ENCODE measurements at places on chromosomes 2 and 18.
A peak's percentile ranks its signal among the peaks of the same experiment; 100 is the strongest.

- no peak for DNase-seq
Measured at GRCh38 chr2:75035444-75036353, 77.3 kb downstream of the POLE4 start.

- DNase-seq = no peak
Measured at GRCh38 chr2:164913640-164914350, 41.5 kb downstream of the SLC38A11 start.

DNA sequence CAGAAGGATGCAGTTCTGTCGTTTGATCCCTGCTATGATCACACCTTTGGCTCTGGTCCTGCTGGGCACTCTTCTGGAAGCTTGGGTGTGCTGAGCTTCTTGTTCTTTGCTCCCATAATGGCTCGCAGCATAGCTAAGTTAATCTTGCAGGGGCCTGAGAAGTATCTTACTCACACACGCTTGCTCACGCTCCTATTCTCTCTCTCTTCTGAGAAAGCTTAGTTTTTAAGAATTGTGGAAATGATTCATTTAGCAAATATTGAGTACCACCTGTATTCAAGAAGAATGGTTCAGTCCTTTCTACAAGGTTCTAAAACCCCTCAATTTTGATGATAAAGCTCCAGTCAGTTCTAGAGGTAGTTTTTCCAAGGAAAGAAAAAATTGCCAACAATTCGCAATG lies 40.6 kb downstream of the XRCC5 start:
- no peak for DNase-seq

DNA sequence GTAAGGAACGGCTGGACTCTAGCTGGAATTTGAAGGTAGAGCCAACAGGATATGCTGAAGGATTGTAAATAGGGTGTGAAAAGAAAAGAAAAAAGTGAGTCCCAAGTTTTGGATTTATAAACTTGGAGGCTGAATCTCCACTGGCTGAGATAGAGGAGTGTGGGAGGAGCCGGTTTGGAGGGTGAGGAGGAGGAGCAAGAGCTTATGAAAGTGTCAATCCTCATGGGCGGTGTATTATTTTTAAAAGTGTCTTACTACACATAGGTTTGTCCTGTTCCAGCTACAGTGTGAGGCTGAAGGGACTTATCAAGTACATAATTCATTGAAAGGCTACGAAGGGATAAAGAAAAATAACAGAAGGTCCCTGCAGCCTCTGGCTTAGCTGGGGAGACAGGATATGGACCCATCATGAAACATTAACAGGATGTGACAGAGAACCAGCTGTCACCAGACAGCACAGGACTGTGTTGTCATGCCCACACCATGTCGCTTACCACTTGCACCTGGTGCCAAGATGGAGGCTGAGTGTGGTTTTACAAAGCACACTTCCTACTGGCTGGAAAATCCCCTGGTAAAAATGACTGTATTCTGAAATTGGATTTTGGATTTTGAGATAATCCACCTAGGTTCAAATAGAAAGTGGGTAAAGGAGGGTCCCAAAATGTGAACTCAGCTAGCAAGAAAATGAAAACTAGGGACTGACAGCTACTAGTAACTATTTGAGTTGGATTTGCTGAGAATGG lies 2.5 kb upstream of the MREG start:
- DNase-seq = no peak

DNA sequence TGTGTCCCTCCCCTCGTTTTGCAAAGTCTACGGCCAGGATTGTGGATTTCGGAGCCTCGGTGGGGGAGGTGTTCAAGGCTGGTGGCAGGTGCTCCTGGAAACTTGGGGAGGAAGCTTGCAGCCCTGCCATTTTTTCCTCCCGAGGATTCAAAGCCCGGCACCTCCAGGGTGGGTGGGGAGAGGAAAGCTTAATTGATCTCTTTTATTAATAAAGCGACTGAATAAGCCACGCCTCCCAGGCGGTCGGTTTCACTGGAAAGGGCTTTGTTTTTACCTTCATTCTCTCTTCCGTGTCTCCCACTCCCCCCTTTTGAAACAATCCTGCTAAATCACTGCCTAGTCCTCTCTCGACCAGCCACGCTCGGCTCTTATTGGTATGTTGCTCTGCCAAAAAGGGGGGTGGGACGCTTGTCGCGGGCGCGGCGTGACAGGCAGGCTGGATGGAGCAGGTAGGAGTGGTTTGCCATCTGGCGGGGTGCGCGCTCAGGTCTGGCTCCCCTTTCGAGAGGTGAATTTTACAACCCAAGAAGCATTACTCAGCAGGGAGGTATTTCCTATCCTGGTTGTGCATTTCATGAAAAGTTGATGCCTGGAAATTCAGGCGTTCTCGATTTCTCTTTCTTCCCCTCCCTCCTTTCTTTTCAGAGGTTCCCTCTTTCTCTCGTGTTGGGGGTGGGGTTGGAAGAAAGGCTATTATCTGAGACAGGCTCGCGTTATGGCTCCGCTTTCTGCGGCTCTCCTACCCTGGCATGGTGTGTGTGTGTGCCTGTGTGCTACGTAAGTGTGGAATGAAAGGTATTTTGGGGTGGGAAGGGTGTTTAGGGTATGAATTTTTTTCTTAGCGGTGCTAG lies 1.4 kb downstream of the NEDD4L start:
- DNase-seq = no peak

DNA sequence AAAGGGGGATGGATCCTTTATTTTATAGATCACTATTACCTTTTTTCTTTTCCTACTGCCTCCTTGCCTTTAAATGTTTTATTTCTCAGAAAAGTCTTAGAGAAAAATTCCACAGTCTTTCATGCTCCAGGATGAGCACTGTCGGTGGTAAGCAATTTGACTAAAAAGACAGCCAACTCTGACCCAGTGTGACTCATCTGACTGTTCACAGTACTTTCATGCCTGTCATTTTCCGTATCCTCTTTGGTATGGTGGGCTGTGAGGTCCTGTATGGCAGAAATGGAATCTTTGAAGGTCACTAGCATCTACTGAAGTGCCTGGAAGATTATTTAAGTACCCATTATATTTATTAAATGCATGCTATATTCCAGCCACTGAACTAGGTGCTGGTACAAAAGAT lies 2.1 kb upstream of the RFTN2 start:
- no peak for DNase-seq

DNA sequence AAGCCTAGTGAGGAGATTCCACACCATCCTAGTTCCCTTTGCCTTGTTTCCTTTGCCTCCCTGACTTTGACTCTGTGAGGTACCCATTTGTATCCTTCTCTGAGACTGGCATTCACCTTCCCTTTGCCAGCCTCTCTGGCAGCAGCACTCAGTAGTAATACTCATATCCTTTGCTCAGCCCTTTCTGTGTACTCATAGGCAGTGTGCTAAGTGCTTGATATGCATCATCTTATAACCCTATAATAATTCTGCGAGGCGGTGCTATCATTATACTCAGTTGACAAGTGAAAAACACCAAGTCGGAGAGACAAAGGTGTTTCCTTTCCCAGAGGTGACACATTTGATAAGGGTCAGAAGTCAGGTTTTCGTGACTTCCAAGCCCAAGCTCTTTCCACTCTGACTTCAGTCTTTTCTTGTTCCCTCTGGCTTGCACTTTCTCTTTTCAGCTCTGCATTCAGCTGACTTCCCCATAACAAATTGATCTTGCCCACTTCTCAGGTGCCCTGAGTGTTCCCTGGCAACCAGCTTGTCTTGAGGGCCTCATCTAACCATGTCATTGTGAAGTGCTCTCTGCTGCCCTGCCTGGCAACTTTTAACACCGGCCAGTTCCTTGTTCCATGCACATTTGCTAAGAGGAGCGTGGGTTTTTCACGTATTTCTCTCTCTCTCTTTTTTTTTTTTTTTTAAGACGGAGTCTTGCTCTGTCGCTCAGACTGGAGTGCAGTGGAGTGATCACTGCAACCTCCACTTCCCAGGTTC lies 94.5 kb upstream of the UPP2 start:
- DNase-seq = no peak

GRCh38 chr2:207504513-207505170 lies 25.1 kb upstream of the CREB1 start:
- DNase-seq = peak; percentile 67

DNA sequence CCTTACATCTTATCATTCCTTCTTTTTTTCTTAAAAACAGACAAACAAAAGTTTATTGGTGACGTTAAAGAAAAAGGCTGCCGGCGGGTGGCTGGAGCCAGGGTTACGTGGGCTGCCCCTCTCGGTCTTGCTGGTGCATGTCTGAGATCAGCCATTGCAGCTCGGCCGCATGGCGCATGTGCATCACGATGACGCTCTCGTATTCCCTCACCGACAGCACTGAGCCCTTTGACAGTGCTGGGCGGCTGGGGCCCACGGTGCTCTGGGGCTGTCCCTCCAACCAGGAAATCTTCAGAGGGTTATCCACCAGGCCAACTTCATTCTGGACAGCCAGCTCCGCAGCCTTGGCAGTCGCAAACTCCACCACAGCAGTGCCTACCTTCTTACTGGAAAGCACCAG lies 1081.8 kb upstream of the TMEFF2 start:
- DNase-seq = no peak

DNA sequence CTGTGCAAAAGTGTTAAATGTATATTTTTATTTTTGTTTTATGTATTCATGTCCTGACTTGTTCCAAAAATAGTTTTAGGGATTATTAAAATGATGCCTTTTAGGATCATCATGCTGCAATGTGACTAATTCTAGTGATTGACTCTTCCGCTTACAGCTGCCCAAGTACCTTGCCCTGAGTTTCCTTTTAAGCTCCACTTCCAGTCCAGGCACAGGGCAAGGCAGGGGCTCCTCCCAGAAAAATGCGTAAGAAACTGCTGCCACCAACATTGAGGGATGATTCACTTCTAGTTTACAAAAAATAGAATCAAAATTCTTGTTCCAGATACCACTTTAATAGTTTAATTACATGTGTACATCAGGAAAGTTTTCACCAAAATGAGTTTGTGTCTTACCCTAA lies 116.4 kb downstream of the IRS1 start:
- no peak for DNase-seq

DNA sequence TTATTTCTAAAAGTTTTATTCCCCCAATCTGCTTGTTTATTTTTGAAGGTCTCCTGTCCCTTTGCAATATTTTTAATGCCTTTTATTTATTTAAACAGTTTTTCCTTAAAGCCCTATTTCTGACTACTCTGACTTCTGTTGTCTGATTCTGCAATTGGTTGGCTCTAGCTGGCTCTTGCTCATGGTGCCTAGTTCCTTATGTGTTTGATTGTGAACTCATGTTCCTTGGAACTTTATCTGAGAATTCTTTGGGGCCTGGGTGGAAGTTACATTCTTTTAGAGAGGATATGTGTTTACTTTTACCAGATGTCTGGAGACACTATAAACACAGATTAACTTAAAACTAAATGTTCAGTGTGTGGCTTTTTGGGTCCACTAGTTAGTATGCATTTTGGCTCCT lies 175.9 kb downstream of the DYSF start:
- DNase-seq = no peak

GRCh38 chr2:158546412-158547144 lies 89.8 kb downstream of the PKP4 start:
- DNase-seq = no peak

- DNase-seq = no peak
Measured at GRCh38 chr2:225069477-225069876, 27.2 kb upstream of the DOCK10 start.

DNA sequence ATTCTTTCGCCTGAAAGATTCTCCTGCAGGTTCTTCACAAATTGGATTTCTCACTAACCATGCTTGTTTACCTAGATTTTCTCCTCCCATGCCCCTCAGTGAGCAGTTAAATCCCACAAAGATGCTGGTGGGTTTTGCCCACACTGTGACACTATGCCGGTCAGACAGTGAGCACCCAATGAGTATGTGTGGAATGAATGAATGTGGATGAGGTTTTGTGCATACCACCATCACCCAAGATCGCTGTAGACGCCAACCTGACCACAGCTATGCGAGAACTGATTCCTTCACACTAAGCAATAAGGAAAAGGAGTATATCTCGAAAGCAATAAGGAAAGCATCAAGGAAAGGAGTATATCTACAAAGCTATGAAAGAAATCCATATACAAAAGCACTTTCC lies 116.7 kb downstream of the PID1 start:
- no peak for DNase-seq

GRCh38 chr2:17857021-17857420 lies 21.4 kb upstream of the KCNS3 start:
- DNase-seq = no peak

- no peak for DNase-seq
Measured at GRCh38 chr18:57859314-57859713, 56.2 kb upstream of the ATP8B1 start.

DNA sequence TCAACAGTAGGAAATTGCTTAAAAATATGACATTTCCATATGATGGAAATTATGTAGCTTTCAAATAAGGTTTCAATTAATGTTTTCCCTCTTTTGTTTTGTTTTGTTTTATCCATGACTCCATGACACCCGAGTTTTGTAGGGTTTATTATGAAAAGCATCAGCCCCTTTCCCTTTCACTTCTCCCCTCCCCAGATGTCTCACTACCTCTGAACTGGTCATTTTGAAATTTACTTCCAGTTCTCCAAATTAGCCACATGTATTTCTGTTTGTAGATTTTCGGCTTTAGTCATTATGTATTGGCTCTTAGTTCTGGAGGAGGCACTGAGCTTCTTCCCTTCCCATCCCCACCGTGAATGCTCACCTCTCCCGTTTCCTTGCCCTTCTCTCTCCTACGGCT lies 18.6 kb upstream of the VPS4B start:
- no peak for DNase-seq
